CD8-positive, alpha-beta memory T cell (primary cell): ENCODE measurements at places on chromosomes 11 and 22.
A peak's percentile ranks its signal among the peaks of the same experiment; 100 is the strongest.

- no peaks in the 10 kb centered on the region for H3K27me3 ChIP-seq
- no peak overlapping the region for H3K4me3 ChIP-seq
- DNase-seq = no peak
- H3K4me1 ChIP-seq = no peaks in the 10 kb centered on the region
- H3K27ac ChIP-seq = no peak overlapping the region
These were observed 426.9 kb downstream of the SOX6 start for GRCh38 chr11:15929371-15929901.

DNA sequence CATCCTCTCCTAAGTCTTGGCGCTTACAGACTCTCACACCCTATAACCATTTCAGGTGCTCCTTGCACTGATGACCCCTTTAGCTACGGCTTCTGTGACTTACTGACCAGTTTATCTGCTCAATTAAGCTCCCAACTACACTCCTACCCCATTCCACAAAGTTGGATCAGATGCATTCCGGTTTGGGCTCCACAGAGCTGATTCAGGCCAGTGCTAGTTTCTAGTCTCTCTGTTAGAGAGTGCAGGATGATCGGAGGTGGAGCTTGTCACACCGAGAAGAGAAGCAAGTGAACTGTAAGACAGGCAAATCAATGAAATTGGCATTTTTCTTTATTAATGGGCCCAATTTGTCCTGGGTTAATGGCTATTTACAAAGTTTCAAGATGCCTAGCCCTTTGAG is 436.8 kb upstream of the CADM1 start:
- DNase-seq = no peak
- H3K4me3 ChIP-seq = no peak overlapping the region
- no peaks in the 10 kb centered on the region for H3K4me1 ChIP-seq
- H3K27ac ChIP-seq = no peak overlapping the region
- no peaks in the 10 kb centered on the region for H3K27me3 ChIP-seq
- no peaks in the 10 kb centered on the region for H3K36me3 ChIP-seq

GRCh38 chr11:9071692-9072091 is 19.7 kb downstream of the SCUBE2 start:
- H3K4me1 ChIP-seq = no peaks in the 10 kb centered on the region
- no peak for DNase-seq
- H3K4me3 ChIP-seq = no peak overlapping the region
- H3K36me3 ChIP-seq = no peaks in the 10 kb centered on the region
- no peak overlapping the region for H3K27ac ChIP-seq

- peak; percentile 54 for DNase-seq
- H3K4me3 ChIP-seq = no peak overlapping the region
- H3K36me3 ChIP-seq = no peaks in the 10 kb centered on the region
- peak overlapping the region; percentile 66 for H3K27ac ChIP-seq
These were observed 138.1 kb downstream of the MAML2 start for GRCh38 chr11:96204721-96205459.

- H3K36me3 ChIP-seq = no peaks in the 10 kb centered on the region
- no peak overlapping the region for H3K27ac ChIP-seq
- no peaks in the 10 kb centered on the region for H3K27me3 ChIP-seq
- no peaks in the 10 kb centered on the region for H3K4me1 ChIP-seq
These were observed 35.4 kb downstream of the C22orf42 start for GRCh38 chr22:32123657-32124056.

GRCh38 chr11:32643526-32643925 is 59.9 kb downstream of the EIF3M start:
- H3K4me1 ChIP-seq = no peaks in the 10 kb centered on the region
- no peak overlapping the region for H3K4me3 ChIP-seq
- no peak overlapping the region for H3K27ac ChIP-seq
- DNase-seq = no peak
- H3K27me3 ChIP-seq = no peaks in the 10 kb centered on the region
- H3K36me3 ChIP-seq = no peaks in the 10 kb centered on the region

DNA sequence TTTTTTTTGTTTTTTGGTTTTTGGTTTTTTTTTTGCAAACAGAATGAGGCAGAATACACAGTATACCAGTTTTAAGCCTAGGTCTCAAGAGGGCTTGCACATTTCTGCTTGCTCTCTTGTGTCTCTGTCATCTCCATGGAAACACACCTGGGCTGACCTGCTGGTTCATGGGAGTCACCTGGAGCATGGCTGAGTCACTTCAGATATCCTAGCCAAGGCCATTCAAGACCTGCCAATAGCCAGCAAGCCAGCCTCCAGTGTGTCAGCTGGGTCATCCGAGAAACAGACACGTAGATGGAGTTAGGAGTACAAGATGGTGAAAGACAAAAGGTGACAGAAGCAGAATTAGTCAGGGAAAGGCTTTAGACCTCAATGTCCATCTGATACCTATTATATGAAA is 124.2 kb upstream of the SEZ6L start:
- no peak overlapping the region for H3K4me3 ChIP-seq
- H3K27ac ChIP-seq = no peak overlapping the region
- no peaks in the 10 kb centered on the region for H3K36me3 ChIP-seq
- DNase-seq = no peak

- H3K27me3 ChIP-seq = no peaks in the 10 kb centered on the region
- H3K36me3 ChIP-seq = no peaks in the 10 kb centered on the region
- no peak overlapping the region for H3K27ac ChIP-seq
- no peak for DNase-seq
These were observed 19.6 kb downstream of the GDPD5 start for GRCh38 chr11:75505916-75506692.

GRCh38 chr11:11500744-11501487 is 120.9 kb downstream of the GALNT18 start:
- no peaks in the 10 kb centered on the region for H3K4me1 ChIP-seq
- H3K4me3 ChIP-seq = no peak overlapping the region
- no peaks in the 10 kb centered on the region for H3K36me3 ChIP-seq

DNA sequence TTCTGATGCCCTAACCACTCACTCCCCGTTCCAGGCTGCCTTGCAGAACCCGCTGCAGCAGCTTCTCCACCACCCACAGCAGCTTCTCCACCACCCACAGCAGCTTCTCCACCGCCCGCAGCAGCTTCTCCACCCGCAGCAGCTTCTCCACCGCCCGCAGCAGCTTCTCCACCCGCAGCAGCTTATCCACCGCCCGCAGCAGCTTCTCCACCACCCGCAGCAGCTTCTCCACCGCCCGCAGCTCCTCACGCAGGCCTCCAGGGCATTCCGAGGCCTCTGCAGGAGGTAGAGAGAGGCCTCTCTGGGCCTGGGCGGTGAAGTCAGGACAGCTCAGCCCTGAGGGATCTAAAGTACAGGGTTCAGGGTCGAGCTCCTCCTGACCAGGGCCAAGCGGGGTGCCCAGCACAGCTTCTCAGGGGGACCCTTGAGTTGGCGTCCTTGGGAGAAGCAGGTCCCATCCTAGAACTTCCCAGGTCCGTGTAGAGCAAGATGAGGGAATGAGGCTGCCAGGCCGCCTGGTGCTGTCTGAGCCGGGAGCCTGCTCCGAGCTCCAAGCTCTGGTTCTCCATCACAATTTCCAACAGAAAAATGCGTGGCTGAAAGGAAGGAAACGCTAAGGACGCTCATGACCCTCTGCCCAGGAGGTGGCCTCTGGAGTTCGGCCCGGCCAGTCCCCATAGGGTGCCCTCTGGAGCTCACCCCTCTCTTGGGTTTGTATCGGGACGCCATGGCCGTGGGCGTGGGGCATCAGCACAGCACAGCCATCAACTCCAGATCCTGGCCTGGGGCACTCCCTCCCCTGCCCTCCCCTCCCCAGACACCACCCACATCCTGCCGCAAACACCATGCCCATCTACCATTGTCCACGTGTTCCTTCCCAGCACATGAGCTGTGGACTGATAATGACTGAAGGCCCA is 528.6 kb downstream of the BRD1 start:
- no peaks in the 10 kb centered on the region for H3K36me3 ChIP-seq
- no peak overlapping the region for H3K4me3 ChIP-seq
- no peaks in the 10 kb centered on the region for H3K4me1 ChIP-seq
- H3K27me3 ChIP-seq = no peaks in the 10 kb centered on the region
- no peak for DNase-seq

GRCh38 chr11:8276528-8276927 is 12.8 kb upstream of the LMO1 start:
- H3K36me3 ChIP-seq = no peaks in the 10 kb centered on the region
- DNase-seq = no peak
- H3K27ac ChIP-seq = no peak overlapping the region
- no peaks in the 10 kb centered on the region for H3K27me3 ChIP-seq
- no peak overlapping the region for H3K4me3 ChIP-seq

DNA sequence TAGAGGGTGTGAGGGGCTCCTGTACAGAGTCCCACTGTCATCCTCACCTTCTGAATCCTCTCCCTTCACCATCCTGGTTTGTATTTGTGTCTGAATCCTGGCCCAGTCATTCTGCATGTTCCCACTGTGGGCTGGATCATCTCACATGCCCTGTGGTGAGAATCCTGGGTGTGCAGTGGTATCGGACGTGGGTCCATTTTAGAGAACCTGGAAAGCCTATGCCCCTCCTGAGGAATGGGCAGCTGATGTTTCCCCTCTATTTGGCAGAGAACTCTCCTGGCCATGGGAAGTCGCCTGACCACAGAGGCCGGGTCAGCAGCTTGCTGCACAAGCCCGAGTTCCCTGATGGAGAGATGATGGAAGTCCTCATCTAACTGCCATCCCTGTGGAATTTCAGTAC is 102.3 kb downstream of the AMOTL1 start:
- DNase-seq = no peak
- H3K27ac ChIP-seq = no peak overlapping the region
- no peaks in the 10 kb centered on the region for H3K36me3 ChIP-seq
- no peak overlapping the region for H3K4me3 ChIP-seq
- H3K27me3 ChIP-seq = no peaks in the 10 kb centered on the region
- no peaks in the 10 kb centered on the region for H3K4me1 ChIP-seq

DNA sequence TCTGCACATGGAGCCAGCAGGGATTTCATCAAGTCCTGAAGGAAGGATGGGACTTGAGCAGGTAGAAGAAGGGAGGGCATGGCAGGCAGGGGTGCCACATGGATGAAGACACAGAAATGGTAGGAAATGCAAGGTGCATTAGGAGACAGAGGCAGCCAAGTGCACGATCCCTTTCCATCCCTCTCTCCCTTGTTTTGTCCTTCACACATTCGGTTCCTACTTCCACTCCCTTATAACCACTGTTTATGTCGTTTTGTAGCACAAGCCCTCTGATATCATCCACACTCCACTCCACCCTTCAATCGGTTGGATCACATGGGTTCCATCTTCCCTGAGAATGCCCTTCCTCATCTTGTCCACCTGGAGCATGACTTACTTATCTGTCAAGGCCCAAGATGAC is 35.2 kb downstream of the IFT27 start:
- H3K27ac ChIP-seq = no peak overlapping the region
- H3K4me1 ChIP-seq = no peaks in the 10 kb centered on the region
- H3K27me3 ChIP-seq = no peaks in the 10 kb centered on the region
- no peak for DNase-seq

- H3K4me1 ChIP-seq = peaks cover 77% of the 10 kb centered on the region
- peak overlapping the region; percentile 81 for H3K27ac ChIP-seq
- peak overlapping the region; percentile 50 for H3K4me3 ChIP-seq
- peaks cover 43% of the 10 kb centered on the region for H3K36me3 ChIP-seq
- DNase-seq = no peak
- H3K27me3 ChIP-seq = no peaks in the 10 kb centered on the region
These were observed 57.6 kb downstream of the MYH9 start for GRCh38 chr22:36330127-36330526.

GRCh38 chr22:24400726-24401596 is 26.4 kb upstream of the ADORA2A start:
- H3K36me3 ChIP-seq = peaks cover 1% of the 10 kb centered on the region
- no peak overlapping the region for H3K27ac ChIP-seq
- H3K4me3 ChIP-seq = no peak overlapping the region
- no peaks in the 10 kb centered on the region for H3K27me3 ChIP-seq
- DNase-seq = no peak

- H3K4me1 ChIP-seq = peaks cover 34% of the 10 kb centered on the region
- H3K27me3 ChIP-seq = peaks cover 14% of the 10 kb centered on the region
- no peak overlapping the region for H3K4me3 ChIP-seq
- peak overlapping the region; percentile 78 for H3K27ac ChIP-seq
- H3K36me3 ChIP-seq = no peaks in the 10 kb centered on the region
These were observed 1.6 kb upstream of the MCAM start for GRCh38 chr11:119318240-119319135.

GRCh38 chr11:104852811-104853210 is 45.4 kb downstream of the CASP12 start:
- H3K4me1 ChIP-seq = no peaks in the 10 kb centered on the region
- no peaks in the 10 kb centered on the region for H3K36me3 ChIP-seq
- no peak for DNase-seq
- no peaks in the 10 kb centered on the region for H3K27me3 ChIP-seq
- H3K4me3 ChIP-seq = no peak overlapping the region
- no peak overlapping the region for H3K27ac ChIP-seq

DNA sequence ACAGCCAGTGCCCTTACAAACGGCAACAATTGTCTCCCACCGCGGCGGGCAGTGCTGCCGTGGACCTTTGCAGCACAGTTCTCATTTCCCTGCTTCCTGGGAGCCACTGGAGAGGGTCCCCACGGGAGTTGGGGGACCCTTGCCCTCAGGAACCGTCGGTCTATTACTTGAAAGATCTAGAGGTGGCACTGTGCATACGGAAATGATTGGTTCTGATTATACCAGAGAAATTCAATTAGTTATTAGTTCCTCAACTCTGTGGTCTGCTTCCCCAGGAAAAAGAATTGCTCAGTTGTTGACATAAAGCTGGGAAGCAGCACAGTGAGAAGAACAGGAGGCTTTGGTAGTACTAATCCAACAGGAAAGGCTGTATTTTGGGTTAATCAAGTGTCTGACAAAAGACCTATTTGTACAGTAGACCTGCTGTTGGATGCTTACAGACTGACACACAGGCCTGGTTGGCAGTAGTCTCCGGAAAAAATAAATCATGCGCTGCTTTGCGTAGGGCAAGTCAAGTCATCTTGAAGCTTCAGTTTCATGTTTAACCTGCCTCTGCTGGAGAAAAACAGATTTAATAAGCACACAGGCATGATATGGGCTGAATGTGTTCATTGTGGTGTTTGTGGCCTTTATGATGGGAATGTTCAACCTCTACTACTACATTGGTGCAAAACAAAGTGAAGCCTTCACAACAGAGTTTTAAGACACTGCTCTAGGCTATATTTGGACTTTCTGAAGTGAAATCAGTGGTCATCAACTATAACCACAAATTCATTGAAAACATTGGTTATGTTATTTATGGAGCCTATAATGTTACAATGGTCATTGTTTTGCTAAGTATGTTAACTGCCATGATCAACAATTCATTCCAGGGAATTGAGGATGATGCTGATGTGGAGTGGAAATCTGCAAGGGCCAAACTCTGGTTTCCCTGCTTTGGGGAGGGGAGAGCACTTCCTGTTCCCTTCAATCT is 54.6 kb upstream of the SC5D start:
- H3K27ac ChIP-seq = no peak overlapping the region
- H3K4me1 ChIP-seq = no peaks in the 10 kb centered on the region
- no peak overlapping the region for H3K4me3 ChIP-seq
- peaks cover 13% of the 10 kb centered on the region for H3K27me3 ChIP-seq
- H3K36me3 ChIP-seq = no peaks in the 10 kb centered on the region

DNA sequence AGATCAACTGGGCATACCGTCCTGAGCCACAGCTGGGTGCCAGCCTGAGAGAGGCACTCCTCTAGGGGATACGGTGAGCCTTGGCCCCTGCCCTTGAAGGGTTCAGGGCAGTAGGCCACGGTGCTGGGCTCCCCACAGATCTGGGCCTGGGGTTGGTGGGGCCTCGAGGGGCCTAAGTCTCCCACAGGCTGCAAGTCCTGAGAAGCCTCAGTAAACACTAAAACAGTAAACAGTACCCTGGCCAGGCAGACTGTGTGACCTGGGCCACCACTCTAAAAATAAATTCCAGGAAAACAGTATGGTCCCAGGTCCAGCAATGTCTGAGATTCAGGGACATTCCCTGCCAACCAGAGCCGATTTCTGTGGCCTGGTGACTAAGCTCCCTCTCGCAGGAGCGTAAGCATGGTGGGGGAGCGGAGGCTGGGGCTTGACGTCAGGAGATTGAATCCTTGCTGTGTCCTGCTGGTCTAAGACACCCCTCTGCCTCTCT is 2.3 kb upstream of the RHOD start:
- no peak for DNase-seq
- H3K4me1 ChIP-seq = peaks cover 4% of the 10 kb centered on the region
- no peak overlapping the region for H3K4me3 ChIP-seq
- H3K27ac ChIP-seq = no peak overlapping the region
